ENCODE measurements at places on chromosomes 6 and 20.
A peak's percentile ranks its signal among the peaks of the same experiment; 100 is the strongest.

GRCh38 chr6:134519465-134519864, 201.6 kb upstream of the SGK1 start:
- peak; percentile 44 for DNase-seq

DNA sequence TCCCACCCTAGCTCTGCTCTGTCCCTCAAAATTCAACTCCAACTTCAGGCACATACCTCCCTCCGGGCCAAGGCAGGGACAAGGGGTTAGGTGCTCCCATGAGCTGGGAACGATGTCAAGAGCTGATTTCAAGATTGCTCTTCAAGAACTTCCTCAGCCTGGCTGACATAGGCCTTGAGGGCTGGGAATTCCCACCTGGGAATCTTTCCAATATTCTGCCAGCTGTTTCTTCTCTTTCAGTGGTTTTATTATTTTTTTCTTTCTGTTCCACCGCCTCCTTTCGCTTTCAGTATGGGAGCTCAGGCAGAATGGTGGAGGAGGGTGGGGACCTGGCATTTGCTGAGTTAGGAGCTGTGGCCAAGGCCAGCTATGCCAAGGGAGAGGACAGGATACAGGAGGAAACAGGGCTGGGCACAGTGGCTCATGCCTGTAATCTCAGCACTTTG, 33.7 kb downstream of the SRSF3 start:
- DNase-seq, result peak; percentile 51

DNA sequence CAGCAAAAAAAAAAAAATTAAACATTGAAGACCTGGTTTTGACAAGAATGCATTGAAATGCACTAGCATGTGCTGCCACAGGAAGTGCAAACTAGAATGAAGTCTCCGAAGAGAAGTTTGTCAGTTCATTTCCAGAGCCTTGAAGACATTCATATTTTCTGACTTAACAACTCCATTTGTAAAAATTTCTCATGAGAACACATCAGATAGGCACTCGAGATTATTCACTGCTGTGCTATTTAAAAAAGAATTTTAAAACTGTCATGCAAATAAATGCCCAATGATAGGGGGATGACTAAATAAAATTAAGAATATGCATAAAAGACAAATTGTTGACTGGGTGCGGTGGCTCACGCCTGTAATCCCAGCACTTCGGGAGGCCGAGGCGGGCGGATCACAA, 394.6 kb upstream of the JARID2 start:
- peak; percentile 31 for DNase-seq

DNA sequence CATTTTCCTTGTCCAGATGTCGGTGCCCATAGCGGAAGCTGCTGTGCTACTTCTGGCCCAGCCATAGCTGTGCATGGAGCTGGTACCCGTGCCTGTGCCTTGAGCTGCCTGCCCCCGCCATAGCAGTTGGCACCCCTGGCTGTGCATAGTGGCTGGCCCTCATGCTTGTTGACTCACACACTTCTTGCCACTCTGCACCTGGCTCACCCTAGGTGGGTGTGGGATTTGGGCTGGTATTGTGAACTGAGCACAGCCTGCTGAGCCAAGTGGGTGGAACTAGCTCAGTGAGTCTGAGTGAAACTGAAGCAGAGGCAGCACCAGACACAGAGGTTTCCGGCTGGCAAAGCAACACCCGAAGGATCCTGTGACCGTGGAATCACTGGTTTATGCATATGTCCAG, 689.5 kb upstream of the EYS start:
- no peak for DNase-seq

DNA sequence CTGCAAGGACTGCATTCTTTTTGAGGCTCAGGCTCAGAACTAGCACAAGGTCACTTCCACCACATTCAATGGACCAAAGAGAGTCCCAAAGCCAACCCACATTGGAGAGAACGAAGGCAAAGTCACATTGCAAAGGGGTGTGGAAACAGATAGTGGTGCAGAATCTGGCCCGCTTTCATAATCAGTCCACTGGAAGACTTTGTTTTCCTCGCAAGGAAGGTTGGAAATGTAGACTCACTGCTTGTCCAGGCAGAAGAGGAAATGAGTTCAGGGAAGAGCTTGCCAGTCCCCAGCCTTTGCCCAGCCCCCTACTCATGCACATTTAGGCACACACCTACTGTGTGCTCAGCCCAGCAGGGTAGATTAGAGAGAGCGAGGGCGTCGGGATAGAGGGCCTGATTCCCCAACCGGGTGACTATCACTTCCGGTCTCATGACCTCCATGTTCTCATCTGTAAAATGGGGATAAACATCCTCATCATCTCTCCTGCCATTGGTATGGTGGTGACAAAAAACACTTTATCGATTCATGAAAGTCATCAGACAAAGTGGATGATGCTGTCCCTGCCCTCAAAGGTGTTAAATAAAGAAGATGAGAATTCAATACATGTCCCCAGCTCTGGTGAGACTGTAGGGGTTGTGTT, 24.3 kb upstream of the CCN5 start:
- DNase-seq, result no peak

DNA sequence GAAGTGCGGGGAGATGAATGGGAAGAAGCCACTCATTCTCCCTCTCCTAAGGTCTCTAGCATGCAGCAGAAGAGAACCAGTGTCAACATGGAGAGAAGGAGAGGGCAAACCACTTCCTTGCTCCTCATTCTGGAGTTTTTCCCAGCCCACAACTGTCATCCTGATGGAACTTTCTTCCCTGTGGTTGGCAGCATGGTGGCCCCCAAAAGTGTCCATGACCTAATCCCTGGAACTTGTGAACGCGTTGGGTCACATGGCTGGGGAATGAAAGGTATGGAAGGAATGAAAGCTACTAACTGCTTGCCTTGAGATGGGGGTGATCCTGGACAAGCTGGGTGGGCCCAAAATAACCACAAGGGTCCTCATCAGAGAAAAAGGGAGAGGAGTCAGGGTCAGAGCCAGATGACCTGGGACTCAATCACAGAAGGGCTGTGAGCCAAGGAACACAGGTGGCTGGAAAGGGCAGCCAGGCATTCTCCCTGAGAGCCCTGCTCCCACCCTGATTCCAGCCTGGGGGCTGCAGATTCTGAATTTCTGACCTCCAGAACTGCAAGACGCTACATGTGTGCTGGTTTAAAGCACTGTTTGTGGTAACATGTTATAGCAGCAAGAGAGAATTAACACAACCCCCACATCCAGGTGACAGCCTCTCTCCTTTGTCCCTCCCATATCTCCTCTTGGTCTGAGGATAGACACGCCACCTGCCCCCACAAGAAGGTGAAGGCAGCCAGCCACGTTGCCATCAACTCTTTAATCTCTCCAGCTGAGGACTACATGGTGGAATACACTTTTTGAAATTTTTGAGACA, 63.2 kb downstream of the PYGB start:
- DNase-seq, result peak; percentile 94

- DNase-seq, result no peak
Observed at GRCh38 chr6:148116001-148116400, 226.6 kb upstream of the SASH1 start.

DNA sequence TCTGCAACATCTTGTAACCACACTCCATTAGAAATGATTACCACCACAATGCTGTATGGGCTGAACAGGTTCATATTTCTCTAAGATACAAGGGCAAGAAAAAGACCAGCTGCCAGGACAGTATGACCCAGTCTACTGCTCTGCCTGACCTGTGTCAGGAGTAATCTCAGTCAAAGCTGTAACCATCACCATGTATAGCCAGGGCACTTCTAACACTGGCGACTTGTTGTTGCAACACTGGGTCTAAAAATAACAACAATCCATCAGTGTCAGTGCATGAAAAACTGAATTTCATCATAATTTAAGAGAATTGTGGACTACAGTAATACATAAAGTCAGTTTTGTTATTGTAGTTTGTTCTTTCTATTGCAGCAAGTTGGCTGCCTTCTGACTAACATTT, 738.6 kb upstream of the ADGRB3 start:
- DNase-seq, result no peak

- no peak for DNase-seq
Observed at GRCh38 chr6:53984581-53984980, 126.7 kb upstream of the MLIP start.

DNA sequence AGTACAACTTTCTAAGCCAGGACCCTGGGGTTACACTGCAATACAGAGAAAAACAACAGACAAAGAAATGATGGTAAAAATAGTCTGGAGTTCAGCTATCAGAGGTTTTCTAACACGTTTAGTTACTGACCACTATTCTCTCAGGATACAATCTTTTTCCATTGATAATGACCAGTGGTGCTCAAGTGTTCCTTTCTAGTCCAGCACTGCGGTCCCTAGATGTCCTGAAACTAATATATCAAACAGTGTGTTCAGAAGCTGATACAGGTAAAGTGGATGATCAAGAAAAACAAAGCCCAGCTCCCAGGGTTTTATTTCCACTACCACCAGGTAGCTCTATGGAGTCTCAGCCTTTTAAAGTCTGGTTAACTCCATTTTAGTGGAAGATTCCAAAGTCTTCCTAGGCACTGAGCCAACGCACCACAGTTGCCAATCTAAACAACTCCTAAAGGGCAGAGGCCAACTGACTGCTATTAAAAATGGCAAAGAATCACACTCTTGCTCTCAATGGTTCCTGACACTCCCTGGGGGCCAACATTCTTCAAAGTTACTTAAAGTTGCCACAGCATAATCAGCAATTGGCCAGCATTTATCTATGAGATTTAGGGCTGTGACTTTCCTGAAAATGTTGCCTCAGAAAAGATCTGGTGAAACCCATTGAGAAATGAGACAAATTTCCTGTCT, 38.2 kb downstream of the DZANK1 start:
- DNase-seq, result peak; percentile 2

DNA sequence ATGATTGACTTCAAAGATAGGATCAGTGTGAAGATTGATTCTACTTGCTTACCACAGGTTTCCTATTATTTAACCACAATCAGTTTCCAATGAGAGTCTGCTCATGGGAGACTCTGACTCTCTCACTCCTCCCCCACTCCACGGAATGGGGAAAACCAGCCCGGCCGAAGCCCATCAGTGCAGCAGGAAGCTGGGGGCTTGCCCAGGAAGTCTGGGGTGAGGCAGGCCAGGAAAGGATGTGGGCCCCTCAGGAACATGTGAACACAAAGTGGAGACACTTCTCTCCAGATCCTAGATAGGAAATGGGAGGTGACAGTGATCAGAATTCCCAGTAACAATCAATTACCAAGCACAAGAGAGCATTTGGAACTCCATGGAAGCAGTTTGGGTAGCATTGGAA, 144.2 kb downstream of the TTLL2 start:
- DNase-seq, result no peak

DNA sequence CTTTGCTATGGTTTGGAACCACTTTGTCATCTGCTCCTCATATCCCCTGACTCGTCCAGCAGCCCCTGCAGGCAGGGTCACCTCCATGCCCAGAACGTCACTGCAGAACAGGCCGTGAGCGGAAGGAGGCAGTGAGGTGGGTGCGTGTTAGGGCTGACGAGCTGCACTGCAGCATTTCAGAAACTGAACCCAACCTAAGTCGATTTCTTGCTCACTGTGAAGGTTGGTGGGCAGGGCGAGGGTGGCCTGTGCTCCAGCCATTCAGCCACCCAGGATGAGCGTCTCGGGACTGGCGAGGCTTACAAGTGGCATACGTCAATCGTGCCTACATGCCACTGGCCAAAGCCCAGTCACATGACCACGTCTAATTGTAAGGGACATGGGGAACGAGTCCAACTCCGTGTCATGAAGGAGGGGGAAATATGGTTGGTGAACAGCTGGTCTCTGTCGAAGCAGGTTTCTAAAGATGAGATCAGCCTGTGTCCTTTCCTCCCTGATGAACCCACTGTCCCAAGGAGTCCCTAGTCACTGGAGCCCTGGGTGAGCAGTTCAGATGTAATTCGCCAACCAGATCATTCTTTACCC, 289.1 kb downstream of the TAF4 start:
- no peak for DNase-seq

GRCh38 chr6:81023709-81024108, 728.8 kb downstream of the TENT5A start:
- DNase-seq, result no peak

- DNase-seq, result no peak
Observed at GRCh38 chr6:139857143-139857542, 482.7 kb upstream of the CITED2 start.

GRCh38 chr6:26358511-26358981, 6.5 kb upstream of the BTN3A2 start:
- DNase-seq, result no peak

- DNase-seq, result no peak
Observed at GRCh38 chr20:58693226-58694006, 816 bp downstream of the NPEPL1 start.

GRCh38 chr6:79135973-79136470, 58.0 kb upstream of the PHIP start:
- DNase-seq, result no peak

DNA sequence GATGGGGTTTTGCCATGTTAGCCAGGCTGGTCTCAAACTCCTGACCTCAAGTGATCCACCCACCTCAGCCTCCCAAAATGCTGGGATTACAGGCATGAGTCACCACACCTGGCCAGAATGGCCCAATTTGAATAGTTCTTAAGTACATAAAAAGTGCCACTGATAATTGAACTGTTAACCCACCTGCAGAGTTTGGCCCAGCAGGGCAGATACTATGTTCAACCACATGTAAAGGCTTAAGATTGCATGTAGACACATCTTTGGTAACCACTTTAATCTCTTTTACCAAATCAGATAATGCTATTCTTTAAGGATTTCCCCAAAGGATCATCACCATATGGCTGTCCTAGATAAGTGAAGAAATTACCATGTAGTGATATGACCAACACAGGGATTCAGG, 21.3 kb upstream of the SGK1 start:
- DNase-seq, result no peak

- DNase-seq, result peak; percentile 66
Observed at GRCh38 chr20:59448851-59449444, 148.5 kb downstream of the EDN3 start.

DNA sequence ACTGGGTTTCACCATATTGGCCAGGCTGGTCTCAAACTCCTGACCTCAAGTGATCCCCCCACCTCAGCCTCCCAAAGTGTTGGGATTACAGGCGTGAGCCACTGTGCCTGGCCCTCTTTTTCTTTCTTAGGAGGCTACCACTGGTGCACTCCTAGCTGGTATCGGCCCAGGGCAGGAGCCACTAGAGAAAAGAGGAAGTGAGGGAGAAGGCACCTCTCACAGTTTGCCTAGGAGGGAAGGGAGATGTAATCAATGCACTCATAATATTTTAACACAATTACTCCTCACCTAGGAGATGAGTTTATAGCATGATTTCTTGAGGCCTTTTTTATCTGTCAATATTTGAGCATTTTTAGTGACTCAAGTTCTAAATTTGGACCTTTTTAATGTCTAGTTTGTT, 189.0 kb upstream of the SOX4 start:
- DNase-seq, result no peak

DNA sequence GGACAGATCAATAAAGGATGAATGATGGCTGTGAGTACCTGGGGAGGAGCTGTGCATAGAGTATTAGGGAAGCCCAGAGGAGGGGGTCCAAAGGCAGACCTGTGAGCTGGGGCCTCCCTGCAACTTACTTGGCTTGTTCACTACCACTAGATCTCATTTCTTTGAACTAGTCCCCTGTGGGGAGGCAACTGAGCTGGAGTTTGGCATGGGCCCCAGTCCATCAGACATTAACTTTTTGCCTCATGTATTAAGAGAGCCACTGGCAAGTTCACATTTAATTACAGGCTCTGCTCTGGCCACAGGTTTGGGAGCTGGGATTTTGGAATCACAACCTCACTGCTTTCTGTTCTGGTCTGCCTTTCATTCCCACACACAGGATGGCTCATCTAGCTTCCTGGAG, 254.1 kb downstream of the PRL start:
- no peak for DNase-seq

Measured in fibroblast of skin of right quadriceps (primary cell).